ENCODE measurements at places on chromosomes 1 and 21. TPM values are rescaled to one million over a fixed set of nuclear protein-coding genes. Genes with fewer than 3 reads are reported as not detected.

DNA sequence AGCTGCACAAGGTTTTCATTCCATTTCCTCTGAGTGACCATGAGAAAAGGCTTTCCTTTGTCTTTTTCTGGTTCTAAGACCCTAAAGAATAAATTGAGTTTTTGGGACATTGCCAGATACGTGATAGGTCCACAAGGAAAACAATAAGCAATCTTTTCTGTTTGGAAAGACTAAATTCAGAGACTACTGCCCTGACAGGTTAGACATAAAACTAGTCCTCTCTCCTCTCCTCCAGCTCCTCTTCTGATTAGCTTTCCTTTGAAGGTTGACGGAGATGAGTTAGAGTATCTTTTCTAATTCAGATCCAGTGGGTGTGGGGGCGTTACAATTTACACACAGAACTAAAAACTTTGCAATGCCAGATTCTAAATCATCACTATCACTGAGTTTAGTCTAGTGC, 57.8 kb upstream of the C1orf53 start:
- no peak for DNase-seq

- no peak for DNase-seq
Measured at GRCh38 chr1:227561241-227561907, 2.0 kb upstream of the ZNF678 start.

- no peak for DNase-seq
Measured at GRCh38 chr21:20852866-20853265, 145.3 kb upstream of the NCAM2 start.

DNA sequence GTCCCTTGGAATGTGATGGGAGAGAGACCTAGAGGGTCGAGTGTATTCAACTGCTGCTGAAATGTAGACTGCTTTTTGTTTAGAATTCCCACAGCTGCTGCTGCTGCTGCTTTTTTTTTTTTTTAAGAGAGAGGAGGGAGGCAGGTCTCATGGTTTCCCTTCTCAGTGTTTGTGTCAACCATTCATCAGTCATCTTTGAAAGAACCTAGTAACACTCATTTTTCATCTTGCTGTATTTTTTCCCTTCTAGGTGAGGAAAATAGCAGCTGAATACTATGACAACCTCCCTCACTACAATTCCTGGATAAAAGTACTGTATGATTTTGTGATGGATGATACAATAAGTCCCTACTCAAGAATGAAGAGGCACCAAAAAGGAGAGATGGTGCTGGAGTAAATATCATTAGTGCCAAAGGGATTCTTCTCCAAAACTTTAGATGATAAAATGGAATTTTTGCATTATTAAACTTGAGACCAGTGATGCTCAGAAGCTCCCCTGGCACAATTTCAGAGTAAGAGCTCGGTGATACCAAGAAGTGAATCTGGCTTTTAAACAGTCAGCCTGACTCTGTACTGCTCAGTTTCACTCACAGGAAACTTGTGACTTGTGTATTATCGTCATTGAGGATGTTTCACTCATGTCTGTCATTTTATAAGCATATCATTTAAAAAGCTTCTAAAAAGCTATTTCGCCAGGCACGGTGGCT, 9.2 kb downstream of the DEGS1 start:
- DNase-seq = no peak

DNA sequence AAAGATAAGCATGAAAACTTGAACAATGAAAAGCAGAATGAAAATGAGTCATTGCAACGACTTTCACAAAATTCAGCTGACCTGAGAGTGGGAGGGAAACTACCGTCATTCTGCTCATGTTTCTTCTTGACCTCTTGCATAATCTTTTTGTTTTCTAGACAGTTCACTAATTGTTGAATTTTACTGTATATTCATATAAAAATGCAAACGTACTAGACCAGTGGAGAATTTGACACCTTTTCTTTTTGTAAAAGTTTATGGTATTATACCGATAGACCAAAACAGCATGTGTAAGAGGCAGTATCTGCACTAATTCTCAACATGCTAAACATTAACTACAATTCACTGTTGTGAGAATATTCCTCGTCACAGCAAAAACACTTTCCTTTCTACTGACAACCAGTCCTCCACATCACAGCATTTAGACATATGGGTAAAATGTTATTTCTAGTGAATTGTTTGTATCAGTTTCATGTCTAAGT, 137.8 kb downstream of the GREM2 start:
- DNase-seq = no peak

- no peak for DNase-seq
Measured at GRCh38 chr1:103937763-103938357, 188.2 kb downstream of the AMY1C start.

DNA sequence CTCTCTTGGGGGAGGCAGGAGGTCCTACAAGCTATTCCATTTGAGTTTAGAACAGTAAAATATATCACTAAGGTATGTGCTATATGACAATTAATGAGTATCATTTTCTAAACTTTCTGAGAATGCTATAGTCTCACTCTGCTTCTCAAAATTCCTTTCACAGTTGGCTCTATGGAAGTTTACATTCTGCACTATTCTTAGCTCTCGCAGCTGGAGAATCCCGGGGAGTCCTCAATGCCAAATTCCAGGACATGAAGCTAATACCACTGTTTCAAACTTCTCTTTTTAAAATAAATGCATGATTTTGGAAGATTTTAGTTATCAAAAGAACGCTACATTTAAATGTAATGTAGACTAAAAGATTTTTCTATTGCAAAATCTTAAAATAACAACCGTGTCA, 22.4 kb upstream of the PALMD start:
- DNase-seq = no peak

DNA sequence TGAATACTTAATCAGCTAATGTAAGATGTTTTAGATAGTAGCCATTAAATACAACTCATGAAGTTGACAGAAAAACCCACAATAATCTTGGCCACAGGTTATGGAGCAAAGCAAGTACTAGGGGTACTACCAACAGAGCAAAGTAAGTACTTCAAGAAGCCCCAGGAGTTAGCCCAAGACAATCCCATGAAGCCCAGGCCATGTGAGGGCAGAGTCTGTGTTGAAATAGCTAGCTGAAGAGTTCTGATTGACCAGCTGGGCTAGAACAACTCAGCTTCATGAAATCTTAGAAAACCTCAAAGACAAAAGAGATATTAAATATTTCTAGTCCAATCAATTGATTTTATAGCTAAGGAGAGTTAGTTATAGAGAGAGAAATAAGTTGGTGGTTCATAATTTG, 212.9 kb upstream of the HOOK1 start:
- DNase-seq = no peak

- no peak for DNase-seq
Measured at GRCh38 chr1:58941471-58942289, 157.8 kb upstream of the JUN start.

Gene DMRTA2
- not detected for total RNA-seq

Gene SLC16A1
- 48.7 TPM for total RNA-seq

Gene SLC9C2
- not detected for total RNA-seq

Gene KRTAP26-1
- not detected for total RNA-seq

Gene LENEP
- total RNA-seq = not detected
